ENCODE measurements at places on chromosomes 11 and 22.

DNA sequence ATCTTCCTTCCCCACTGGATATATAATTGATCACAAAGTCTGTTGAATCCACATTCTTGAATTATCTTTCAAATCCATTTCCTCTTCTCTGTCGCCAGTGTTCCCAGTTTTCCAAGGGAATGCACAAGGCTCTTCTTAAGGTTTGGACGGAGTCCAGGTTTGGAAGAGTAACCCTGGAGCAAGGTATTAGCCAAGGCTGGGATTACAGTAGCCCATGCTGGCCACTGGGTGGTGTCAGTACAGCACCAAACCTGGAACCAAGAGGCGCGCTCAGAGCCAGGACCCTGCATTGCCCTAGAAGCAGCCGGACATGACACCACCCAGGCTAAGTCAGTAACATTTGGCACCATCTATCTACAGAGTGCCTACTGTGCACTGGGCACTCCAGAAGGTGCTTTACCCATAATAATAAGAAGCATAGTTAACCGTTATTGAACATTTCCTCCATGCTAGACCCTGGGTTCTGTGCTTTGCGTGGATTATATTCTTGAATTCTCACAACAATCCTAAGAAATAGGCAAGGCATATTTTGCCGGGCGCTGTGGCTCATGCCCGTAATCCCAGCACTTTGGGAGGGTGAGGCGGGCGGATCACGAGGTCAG, 48.0 kb upstream of the CLPB start:
- DNase-seq, result peak; percentile 61

- no peak for DNase-seq
These were observed 5.5 kb downstream of the ACRV1 start for GRCh38 chr11:125675196-125675595.

DNA sequence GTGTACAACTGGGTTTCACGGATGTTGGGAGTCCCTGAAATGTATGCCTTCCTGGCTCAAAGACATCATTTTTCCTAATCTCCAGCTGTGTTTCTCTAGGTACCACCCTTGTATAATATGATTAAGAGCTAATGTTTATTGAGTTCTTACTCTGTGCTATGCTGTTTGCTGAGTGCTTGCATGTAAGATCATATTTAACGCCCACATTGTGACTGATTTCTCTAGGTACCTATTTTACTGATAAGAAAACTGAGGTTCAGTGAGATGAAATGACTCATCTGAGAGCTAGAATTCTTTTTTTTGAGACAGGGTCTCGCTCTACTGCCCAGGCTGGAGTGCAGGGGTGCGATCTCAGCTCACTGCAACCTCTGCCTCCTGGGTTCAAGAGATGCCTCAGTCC, 42.6 kb downstream of the FAM227A start:
- no peak for DNase-seq

GRCh38 chr11:14981507-14981906, 9.4 kb upstream of the CALCA start:
- DNase-seq, result no peak

- no peak for DNase-seq
These were observed 41.0 kb upstream of the FGF3 start for GRCh38 chr11:69860244-69860643.

DNA sequence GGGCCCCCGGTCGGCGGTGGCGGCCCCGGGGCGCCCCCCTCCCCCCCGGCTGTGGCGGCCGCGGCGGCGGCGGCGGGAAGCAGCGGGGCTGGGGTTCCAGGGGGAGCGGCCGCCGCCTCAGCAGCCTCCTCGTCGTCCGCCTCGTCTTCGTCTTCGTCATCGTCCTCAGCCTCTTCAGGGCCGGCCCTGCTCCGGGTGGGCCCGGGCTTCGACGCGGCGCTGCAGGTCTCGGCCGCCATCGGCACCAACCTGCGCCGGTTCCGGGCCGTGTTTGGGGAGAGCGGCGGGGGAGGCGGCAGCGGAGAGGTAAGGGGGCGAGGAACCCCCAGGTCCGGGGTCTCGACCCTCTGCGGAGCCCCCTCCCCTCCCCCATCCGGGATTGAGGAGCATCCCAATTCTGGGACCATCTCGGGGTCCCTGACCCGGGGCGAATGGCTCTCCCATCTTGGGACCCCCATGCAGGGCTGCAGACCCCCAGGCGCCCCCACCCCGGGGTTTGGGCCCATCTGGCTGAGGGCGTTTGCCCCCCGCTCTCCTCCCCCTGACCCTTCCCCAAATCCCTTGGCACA, 431 bp downstream of the KMT2A start:
- DNase-seq, result no peak

DNA sequence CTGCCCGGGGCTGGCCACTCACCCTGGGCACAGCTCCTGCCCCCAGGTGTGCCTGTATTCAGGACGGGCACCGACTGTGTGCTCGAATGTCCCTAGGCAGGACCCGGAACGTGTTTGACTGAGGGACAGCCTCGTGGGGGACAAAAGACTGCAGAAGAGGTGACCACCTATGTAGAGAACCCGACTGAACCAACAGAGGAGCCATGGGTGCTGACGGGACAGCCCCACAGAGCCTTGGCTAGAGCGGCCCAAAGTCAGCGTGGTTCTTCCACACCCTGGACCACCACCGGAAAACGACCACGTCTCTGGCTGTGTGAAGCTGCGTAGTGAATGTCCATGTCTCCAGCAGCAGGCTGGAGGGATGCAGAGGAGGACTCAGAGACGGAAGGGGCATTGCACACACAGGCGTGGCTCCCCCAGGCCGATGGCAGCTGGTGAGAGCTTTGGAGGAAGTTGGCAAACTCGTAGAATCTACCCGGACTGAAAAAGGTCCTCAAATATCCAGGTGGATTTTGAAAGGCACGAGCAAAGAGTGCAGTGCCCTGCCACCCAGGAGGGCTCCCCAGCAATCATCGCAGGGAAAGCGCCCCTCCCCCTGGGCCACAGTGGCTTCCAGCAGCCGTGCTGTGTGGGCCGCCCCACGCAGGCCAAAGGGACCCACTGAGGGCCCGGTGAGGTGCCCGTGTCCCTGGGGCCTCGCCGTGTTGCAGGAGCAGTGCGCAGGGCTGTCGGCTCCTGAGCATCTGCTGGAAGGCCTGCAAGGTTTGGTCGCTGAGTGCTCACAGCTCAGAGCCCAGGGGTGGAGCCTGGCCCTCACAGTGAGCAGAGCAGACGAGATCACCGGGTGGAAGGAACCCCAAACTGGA, 17.5 kb upstream of the MUC5B start:
- DNase-seq, result no peak

GRCh38 chr11:27387362-27387761, 24.3 kb upstream of the CCDC34 start:
- DNase-seq, result no peak

DNA sequence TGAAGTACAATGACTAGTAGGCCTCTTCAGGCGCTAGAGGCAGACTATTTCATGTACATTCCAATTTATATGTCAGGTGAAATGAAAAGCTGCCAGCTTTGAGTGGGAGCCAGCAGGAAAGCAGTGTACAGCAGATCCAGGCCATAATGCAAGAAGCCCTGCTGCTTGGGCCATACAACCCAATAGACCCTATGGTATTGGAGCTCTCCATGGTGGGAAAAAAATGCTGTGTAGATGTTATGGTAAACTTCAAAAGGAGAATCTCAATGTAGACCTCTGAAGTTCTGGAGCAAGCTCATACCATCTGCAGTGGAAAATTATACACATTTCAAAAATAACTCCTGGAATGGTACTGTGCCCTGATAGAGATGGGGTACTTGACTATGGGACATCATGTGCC, 71.5 kb upstream of the CD82 start:
- no peak for DNase-seq

- DNase-seq, result no peak
These were observed 8.2 kb downstream of the AP1B1 start for GRCh38 chr22:29380032-29380781.

DNA sequence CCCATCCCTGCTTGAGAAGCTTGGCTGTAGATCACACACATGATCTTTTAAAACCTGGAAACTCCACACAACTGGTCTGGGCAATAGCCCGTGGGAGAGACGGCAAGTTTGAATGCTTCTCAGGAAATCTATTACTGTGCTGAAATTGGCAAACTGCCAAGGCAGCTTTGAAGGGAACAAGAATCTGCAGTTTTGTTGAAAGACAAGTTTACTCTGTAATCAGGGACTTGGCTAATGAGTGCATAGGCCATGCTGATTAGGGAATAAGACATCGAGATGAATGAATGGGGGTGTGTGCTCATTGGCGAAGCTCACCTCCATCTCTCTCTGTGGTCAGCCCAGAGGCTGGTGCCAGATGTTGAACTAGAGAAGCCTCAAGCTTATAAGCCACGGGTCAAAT, 218.8 kb downstream of the HIPK3 start:
- peak; percentile 4 for DNase-seq

- DNase-seq, result peak; percentile 80
These were observed 1.3 kb downstream of the FAM180B start for GRCh38 chr11:47587723-47588326.

- DNase-seq, result no peak
These were observed 348.5 kb downstream of the TBC1D22A start for GRCh38 chr22:47110817-47111443.

- DNase-seq, result peak; percentile 68
These were observed 24.5 kb upstream of the RAG2 start for GRCh38 chr11:36622431-36623136.

- DNase-seq, result no peak
These were observed 31.5 kb downstream of the CD44 start for GRCh38 chr11:35170503-35170902.

- no peak for DNase-seq
These were observed 5.2 kb downstream of the USP2 start for GRCh38 chr11:119376197-119376847.

DNA sequence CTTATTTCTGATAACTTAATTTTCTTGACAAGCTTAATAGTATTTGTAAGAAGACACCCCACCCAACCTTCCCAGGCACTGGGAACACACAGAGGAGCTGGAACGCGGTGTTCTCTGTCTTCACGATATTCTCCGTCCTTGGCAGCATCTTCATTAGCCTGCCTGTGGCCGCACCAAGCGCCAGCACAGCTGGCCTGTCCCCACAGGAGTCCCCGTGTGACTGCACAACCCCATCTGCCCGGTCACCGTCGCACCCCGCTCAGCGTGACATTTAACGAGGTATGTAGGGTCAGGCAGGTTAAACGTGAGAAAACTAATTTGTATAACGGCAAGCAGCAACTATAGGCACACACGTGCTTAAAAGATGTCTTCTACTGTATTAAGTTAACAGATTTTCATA, 293.3 kb downstream of the BRD1 start:
- no peak for DNase-seq

DNA sequence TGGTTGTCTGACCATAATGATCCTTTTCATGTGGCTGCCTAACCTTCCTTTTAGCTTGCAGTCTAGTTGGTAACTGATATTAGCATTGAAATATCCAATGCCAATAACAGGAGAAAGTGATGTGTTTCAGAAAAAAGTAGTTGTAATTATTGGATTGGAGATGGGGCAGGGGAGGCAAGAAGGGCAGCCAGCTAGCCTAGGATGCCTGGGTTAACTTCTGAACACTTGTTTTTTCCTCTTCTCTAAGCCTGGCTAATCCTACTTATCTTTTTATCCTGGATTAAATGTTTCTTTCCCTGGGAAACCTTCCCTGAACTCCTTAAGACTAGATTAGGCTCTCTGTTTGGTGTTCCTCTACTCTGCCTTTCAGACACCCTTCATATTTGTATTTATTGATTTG, 380.2 kb downstream of the TMEM135 start:
- no peak for DNase-seq

GRCh38 chr22:39994041-39994565, 651 bp upstream of the FAM83F start:
- no peak for DNase-seq

- DNase-seq, result no peak
These were observed 28.7 kb downstream of the EHF start for GRCh38 chr11:34649597-34649996.

GRCh38 chr11:78647986-78648875, 73.6 kb upstream of the NARS2 start:
- DNase-seq, result no peak

DNA sequence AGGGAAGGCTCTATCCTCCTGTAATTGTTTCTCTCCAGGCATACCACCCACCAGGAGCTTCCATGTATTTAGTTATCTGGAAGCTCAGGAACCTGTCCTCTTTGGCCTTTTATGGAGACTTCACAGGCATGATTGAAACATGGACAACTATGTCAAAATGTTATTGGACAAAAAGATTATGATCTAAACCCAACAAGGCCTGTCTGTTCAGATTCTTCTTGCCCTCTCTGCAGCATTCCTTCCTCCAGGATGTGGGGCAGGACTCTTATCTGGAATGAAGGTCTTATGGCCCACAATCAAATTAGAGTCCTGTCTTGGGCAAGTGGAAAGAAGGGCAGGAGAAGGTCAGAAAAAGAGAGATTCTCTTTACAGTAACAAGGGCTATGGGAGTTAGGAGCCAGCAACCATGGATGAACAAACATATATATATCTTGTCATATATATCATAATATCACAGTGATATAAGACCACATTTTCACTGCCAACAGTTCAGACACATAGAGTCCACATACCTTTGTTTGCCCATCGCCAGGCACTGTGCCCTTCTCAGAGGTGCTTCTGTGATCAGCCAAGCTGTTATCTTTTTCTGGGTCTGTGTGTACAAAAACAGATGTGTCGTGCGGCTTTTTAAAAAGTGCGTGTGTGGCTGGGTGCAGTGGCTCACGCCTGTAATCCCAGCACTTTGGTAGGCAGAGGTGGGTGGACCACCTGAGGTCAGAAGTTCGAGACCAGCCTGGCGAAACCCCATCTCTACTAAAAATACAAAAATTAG, 42.5 kb upstream of the SUSD2 start:
- DNase-seq, result no peak

DNA sequence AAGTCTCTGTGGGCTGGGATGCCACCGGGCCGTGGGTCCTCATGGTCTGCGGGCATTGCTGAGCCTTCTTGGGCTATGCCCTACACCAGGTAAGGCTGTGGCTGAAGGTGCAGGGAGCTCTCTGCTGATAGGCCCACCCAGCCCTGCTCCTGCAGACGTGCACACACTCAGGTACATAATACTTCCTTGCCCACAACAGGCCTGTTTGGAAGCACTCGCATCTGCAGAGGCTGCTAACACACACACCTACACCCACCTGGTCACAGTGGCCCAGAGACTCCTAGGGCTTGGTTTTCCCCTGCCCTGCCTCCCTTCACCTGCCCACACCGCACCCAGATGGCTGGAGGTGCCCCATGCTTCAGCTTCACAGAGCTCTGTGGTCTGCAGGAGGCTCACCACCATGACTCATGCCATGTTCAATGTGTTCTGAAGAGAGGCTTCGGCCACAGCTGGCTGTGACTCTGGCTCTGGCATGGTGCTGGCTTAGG, 72.8 kb upstream of the KCNQ1OT1 start:
- DNase-seq, result no peak

Data from KBM-7 (cell line).